Activated CD8-positive, alpha-beta T cell treated with anti-CD3 and anti-CD28 coated beads, Interleukin-2, amount 10 ng/mL, durations not matched to agents 7 days and 5 days (primary cell): ENCODE measurements at places on chromosomes 4 and X. TPM values are rescaled to one million over a fixed set of nuclear protein-coding genes. Genes with fewer than 3 reads are reported as not detected.

Gene RHOXF2B
- not detected for total RNA-seq

Gene PCDH19
- not detected for total RNA-seq

Gene ZXDB
- total RNA-seq: 4.5 TPM

Gene KIT
- total RNA-seq: 5.4 TPM

Gene DNAAF6
- total RNA-seq: not detected
